ENCODE measurements at places on chromosomes 13 and 19.

- no peak for DNase-seq
Measured at GRCh38 chr19:47615714-47616113, 6.8 kb downstream of the BICRA start.

- DNase-seq: no peak
Measured at GRCh38 chr19:7850000-7850813, 20.2 kb downstream of the EVI5L start.

- no peak for DNase-seq
Measured at GRCh38 chr19:46125447-46125846, 959 bp upstream of the IGFL3 start.

- DNase-seq: no peak
Measured at GRCh38 chr13:113178070-113178895, 19.8 kb downstream of the PROZ start.

- no peak for DNase-seq
Measured at GRCh38 chr19:22286151-22286810, at the start of gene ZNF729. TSS of gene ZNF729 (plus strand) at chr19:22286441. CDS start at chr19:22286526, 85 bp downstream.

- DNase-seq: no peak
Measured at GRCh38 chr13:41053384-41053826, 7.9 kb upstream of the WBP4 start.

DNA sequence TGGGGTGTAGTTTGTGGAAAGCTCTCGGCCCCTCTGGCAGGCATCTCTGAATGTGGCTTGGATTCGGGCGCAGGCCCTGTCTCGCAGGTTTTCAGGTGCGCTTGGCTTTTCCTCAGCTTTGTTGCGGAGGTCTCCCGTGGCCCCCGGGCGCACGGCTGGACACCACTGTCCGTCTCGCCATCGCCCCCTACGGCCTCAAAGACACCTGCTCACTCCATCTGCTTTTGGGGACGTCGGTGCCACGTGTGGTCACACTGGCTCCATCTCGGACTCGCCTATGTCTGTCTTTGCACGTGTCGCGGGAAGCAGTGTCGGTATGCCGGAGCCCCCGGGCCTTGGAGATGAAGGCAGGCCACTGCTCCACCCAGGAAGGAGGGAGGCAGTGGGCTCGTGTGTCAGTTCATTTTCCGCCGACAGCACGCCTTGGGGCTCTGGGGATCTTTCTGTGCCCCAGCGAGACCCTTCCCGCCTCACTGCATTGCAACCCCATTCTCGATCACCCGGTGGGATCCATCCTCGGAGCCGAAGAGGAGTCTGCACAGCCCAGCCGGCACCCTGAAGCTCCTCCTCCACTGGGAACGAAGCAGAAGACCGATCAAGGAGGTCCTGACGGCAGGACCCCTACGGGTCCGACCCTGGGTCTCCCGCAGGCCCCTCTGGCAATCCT is 42.1 kb downstream of the ZNF146 start:
- DNase-seq: no peak

All from NCI-H1417 (cell line).